Left colon (tissue), 2 donors: ENCODE measurements at places on chromosomes 7 and 10. TPM values are rescaled to one million over a fixed set of nuclear protein-coding genes. Genes with fewer than 3 reads are reported as not detected.

Gene IQUB
- total RNA-seq: 0.25 TPM

Gene OR2A5
- total RNA-seq: not detected

Gene SFTPD
- total RNA-seq: not detected

Gene MRPL32
- 40.1 TPM for total RNA-seq

Gene FBXO24
- total RNA-seq: 0.34 TPM

Gene CCDC136
- total RNA-seq: 5.6 TPM

Gene GHRHR
- not detected for total RNA-seq

DNA sequence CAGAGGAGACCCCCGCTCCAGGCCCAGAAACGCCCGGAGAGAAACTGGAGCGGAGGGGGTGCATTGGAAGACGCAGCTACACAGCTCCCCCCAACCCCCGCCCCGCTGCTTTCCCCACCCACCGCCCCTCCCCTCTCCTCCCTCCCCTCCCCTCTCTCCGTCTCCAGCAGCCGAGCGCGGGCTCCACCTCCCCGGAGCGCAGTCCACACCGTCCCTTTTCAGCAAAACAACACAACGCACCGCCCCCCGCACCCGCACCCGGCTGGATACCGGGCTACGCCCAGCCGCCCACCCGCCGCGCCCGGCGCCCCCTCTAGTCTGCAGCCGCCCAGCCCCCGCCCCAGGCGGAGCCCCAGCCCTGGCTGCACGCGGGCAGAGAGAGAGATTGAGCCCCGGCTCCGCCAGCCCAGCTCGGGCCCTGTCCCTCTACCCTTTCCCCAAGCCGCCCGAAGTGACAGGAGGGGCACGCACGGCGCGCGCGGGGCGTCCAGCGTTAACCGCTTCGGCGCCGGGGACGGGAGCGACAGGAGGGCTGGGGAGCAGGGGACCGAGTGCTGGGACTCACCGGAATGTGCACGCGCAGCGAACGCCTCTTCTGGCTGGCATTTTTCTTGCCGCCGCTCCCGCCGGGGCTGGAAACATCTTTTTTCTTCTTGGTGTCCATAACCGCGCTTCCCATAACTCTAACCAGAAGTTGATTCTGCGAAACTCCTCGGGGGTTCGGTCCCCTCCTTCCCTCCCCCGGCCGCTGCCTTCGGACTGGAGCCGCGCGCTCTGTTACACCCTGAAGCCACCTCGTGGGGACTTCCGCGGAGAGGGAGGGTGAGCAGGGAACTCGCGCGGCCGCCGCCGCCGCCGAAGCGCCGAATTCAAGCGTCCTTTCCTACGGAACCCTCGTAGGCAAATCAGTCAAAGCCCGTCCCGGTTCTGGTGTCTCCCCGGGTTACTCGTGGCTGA is 695 bp downstream of the PRKAG2 start:
- peak; percentile 87 for DNase-seq

GRCh38 chr7:69956541-69956940 is 358.3 kb downstream of the AUTS2 start:
- no peak for DNase-seq

DNA sequence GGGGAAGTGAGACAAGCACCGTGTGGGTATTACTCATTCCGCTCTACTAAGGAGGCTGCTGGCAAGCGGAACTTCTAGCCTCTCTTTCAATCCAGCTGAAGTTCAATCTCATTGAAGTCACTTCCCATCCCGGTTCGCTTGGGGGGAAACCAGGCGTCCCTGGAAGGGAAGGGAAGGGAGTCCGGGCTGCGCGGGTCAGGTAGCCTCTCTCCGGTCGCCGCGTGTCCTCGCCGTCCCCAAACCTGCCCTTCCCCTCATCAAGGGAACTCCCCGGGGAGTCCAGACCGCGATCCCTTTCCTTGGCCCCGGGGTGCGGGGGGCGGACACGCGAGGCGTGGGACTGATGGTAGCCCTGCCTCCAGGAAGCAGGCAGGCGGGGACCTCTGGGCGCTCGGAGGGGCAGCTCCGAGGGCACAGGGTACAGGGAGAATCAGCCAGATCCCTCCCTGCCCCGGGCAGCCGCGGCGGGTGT is 598 bp upstream of the ZEB1 start:
- no peak for DNase-seq
